Stimulated activated CD4-positive, alpha-beta T cell treated with anti-CD3 and anti-CD28 coated beads, Interleukin-12 subunit alpha, Interleukin-12 subunit beta, amount 100 ng/mL, for 24 hours (primary cell): ENCODE measurements at places on chromosomes 7 and 10.

DNA sequence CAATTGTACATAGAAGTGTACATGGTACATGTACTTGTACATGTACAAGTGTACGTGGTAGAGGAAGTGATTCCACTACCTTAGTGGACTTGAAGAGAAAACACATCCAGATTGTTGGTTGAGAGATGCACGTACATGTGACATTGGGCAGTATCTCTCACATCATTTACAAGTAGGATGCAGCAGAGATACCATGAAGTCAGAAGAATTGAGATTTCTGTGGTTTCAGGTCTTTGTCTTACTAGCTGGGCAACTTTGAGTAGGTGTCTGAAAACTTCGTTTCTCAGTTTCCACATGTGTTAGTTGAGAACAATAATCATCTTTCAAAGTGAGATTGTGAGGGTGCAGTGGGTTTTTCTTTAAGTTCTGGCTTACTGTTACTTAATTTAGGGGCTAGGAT is 21.5 kb downstream of the CLDN12 start:
- DNase-seq, result no peak

DNA sequence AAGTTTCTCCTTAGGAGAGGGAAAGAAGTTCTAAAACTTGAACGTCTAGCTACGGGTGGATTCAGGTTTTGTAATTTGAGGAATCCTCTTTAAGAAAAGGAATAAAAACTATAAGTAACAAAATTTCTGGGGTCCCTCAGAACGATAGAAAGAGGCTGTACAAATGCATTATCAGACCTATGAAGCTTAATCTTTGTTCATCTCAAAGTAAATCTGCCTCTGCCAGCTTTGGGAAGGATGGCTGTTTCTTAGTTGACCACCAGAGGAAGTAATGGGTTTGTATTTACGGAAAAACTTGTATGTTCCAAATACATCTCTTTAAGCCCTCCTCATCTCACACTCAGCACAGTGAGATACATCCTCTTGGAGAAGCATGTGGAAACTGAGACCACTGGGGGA is 864 bp downstream of the PSTK start:
- no peak for DNase-seq

DNA sequence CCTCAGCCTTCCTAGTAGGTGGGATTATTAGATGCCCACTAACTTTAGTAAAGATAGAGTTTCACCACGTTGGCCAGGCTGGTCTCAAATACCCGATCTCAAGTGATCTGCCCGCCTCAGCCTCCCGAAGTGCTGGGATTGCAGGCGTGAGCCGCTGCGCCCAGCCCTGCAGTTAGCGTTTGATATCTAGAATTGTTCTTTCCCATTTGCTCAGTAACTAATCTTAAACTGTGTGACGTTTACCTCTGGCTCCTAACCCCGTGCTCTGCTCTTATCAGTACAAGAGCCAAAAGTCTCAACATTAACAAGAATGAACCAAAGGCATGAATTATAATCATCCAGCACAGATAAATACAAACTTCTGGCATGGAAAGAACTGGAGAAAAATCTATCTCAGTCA is 47.4 kb downstream of the IGF2BP3 start:
- no peak for DNase-seq

DNA sequence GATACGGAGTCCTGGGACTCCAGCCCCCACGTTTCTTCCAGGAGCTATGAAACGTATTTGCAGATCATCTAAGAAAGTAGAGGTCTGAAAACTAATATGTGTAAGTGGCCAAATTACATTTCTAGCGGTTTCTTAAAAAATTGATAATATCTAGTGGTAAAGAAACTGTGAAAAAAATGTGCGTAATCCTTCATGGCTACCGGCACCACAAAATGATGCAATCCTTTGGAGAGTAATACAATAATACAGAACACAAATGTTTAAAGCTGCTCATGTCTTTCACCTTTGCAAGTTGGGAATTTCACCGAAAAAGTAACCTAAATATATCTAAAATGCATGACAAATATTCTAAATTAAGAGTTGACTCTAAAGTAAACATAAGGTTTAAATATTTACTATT is 742.1 kb downstream of the GRID1 start:
- no peak for DNase-seq
